ENCODE measurements at places on chromosomes 1 and 21.

- no peak for DNase-seq
Measured at GRCh38 chr1:45557422-45557944, 6.9 kb downstream of the AKR1A1 start.

DNA sequence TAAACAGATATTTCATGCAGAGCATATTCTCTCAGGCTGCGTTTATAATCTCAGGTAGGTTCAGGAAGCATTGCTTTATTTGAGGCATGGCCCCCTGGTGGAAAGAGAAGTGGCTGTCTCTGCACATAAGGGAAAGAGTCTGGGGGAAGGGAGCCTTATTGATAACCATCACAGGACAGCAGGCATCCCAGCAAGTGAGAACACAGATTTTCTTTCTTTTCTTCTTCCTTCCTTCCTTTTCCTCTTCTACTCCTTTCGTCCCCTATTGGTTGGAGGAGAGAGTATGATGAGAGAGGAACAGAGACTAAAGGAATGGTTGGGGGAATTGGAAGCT, 21.9 kb downstream of the TSNAX start:
- DNase-seq: peak; percentile 18

DNA sequence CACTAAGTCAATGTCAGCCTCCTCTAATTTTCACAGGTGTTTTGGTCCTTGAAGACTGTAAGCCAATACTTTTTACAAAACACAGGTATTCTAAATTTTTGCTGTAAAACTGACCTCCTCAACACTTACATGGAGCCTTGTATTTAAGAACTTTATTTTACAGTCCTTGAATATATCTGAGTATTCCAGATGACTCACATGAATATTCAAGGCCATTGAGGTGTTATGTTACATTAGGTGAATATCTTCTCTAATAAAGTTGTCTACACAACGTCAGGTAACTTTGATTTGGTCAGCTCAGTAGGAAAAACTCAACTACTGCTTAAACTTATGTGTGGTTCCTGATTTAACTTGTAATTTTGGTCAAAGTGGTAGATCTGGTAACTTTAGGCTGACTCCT, 254.2 kb downstream of the OLFM3 start:
- no peak for DNase-seq

DNA sequence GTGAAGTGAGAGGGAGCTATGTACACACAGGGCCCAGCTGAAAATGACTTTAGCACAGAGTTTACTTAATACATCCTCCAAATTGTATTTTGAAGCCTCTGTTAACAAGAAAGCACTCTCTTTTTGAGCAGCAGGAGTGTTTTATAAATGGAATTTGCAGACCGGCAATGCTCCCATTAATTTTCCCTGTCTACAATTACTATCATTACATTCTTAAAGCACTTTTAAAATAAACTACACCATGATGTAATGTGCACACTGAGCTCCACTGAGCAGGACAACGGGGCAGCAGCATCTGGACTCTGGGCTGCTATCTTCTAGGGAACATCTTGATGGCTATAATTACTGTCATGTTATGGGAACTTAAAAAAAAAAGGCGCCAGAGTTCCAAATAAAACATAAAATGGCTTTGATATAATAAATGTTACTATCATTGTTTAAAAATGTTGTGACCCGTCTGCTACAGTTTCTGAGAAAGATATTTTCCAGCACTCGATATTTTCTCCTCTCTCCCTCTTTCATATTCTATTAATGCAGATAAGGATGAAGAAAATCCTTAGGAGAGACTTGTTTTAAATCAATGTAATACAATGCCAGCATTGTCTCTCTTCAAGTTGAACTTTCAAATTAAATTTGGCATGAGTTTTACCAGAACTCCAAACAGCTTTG, 150.9 kb downstream of the HLX start:
- DNase-seq: no peak

Measured in SW480 (cell line).